Activated naive CD4-positive, alpha-beta T cell treated with anti-CD3 and anti-CD28 coated beads, Interleukin-2, amount 50 U/mL, for 16 hours (primary cell): ENCODE measurements at places on chromosomes 7 and 10.

- DNase-seq: no peak
Measured at GRCh38 chr10:12389154-12389734, 39.9 kb downstream of the CAMK1D start.

- no peak for DNase-seq
Measured at GRCh38 chr10:63765126-63765525, 243.9 kb downstream of the REEP3 start.

DNA sequence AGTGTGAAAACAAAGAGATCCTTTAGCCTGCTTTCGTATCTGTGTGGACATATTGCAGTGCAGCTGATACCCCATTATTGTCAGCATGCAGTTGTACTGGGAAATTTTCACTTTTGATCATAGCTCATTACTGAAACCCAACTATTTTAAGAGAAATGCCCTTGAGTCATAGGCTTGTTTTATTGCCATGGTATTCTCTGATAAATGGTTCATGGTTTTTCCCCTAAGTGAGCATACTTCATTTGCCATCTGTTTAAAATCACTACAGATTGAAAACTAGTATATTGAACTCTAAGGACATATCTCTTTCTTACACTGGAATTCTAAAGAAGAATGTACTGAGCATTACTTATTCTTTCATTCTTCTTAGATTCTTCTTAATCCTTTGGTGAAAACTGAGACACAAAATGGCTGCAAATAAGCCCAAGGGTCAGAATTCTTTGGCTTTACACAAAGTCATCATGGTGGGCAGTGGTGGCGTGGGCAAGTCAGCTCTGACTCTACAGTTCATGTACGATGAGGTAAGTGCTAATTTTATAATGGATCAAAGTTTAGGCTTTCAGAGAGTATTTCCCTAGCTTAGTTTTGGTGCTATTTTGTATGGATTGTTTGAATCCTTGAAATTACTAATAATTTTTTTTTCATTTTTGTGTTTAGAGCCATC lies 63.0 kb downstream of the RALA start:
- DNase-seq: no peak

DNA sequence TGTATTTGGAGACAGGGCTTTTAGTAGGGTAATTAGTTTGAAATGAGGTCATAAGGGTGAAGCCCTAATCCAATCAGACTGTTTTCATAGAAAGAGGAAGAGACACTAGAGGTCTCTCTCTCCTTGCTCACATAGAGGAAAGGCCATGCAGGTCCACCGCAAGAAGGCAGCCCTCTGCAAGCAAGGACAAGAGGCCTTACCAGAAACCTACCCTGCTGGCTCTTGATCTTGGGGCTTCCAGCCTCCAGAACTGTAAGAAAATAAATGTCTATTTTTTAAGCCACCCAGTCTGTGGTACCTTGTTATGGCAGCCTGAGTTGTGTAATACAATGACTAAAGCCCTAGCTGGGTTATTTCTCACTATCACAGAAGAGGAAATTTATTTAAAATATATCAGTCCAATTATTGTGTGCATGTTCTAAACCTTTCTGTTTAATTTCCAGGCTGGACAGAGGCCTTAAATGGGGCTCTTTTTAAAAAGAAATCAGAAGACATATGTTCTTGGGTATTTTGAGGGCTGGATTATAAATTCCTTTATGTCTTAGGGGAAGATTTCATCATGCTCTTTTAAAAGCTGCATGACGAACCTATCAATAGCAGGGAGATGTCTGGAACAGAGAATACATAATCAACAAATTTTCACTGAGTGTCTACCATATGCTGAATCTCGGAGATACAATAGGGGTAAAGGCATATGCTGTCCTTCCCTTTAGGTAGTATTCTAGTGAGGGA lies 12.9 kb upstream of the TMEM26 start:
- DNase-seq: no peak

DNA sequence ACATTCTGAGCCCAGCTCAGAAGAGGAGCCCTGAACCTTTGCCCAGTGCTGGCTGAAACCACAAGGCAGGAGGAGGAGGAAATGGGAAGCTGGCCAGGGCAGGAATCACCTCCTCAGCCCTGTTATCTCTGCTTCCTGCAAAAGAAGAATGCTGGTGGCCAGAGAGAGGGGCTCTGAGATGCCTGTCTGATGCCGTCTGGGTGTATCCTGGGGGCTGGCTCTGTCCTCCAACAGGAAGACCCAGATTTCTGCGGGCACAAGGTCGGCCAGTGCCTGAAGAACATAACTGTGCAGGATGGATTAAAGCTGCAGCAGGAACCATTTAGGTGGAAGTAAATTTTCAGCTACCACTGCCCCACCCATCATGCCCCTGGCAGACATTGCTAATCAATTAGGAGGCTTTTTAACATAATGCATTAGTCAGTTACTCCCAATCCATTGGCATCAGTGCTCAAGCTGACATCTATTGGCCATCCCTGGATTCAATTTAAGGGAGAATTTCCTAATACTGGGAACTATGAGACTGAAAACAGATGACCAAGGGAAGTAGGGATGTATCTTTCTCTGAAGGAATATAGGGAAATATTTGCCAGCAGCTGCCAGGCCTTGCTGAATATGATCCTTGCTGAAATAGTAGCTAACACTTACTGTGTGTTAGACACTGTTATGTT lies 67.7 kb downstream of the COL13A1 start:
- DNase-seq: no peak
